ENCODE measurements at places on chromosomes 16 and 17.

GRCh38 chr17:45226576-45226975 lies 4.9 kb downstream of the FMNL1 start:
- peak overlapping the region; percentile 97 for H3K27ac ChIP-seq

DNA sequence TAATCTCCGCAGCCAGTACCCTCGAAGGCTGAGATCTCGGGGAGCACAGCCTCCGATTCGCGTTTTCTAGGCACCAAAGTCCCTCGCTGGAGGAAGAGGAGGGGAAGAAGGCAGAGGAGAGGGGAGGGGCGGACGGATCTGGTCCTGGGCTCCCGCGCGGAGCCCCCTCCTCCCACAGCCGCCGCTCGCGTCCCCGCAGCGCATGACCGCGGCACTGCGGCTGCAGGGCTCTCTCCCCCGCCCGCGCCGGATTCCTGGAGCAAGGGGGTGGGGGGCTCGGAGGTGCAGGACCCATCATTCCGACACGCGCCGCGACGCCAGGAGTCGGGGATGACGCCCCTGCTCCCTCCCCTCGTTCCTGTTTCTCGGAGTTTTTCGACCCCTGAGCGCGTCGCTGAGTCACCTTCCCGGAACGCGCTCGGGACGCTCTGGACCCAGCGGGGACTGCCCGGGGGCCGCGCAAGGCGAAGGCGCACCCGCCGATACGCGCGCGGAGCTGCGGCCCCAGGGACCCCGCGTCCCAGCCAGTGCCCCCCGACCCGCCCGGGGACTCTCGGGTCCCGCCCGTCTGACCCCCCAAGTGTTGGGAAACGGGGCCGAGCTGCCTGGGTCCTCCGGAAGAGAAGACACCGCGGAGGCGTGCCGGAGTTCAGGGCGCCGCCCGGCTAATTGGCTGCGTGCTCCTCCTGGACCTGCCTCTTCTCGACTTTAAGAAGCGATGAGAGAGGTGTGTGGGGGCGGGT lies 1.4 kb upstream of the SPHK1 start:
- H3K4me3 ChIP-seq: peak overlapping the region; percentile 85
- H3K36me3 ChIP-seq: peaks cover 1% of the 10 kb centered on the region
- peaks cover 2% of the 10 kb centered on the region for H3K27me3 ChIP-seq
- H3K4me1 ChIP-seq: peaks cover 15% of the 10 kb centered on the region
- DNase-seq: peak; percentile 68

- DNase-seq: no peak
- no peak overlapping the region for H3K4me3 ChIP-seq
- no peaks in the 10 kb centered on the region for H3K27me3 ChIP-seq
- no peaks in the 10 kb centered on the region for H3K4me1 ChIP-seq
Observed at GRCh38 chr17:9308069-9308468, 267.6 kb downstream of the STX8 start.

- no peak overlapping the region for H3K4me3 ChIP-seq
- no peak for DNase-seq
Observed at GRCh38 chr17:45103269-45103795, 29.0 kb downstream of the PLCD3 start.

GRCh38 chr17:57806167-57806830 lies 43.5 kb downstream of the MRPS23 start:
- H3K4me1 ChIP-seq: peaks cover 8% of the 10 kb centered on the region
- no peak overlapping the region for H3K4me3 ChIP-seq
- H3K27ac ChIP-seq: no peak overlapping the region

- H3K27ac ChIP-seq: no peak overlapping the region
- H3K4me1 ChIP-seq: peaks cover 3% of the 10 kb centered on the region
- no peak for DNase-seq
Observed at GRCh38 chr17:44159519-44160210, 10.8 kb upstream of the ASB16 start.

DNA sequence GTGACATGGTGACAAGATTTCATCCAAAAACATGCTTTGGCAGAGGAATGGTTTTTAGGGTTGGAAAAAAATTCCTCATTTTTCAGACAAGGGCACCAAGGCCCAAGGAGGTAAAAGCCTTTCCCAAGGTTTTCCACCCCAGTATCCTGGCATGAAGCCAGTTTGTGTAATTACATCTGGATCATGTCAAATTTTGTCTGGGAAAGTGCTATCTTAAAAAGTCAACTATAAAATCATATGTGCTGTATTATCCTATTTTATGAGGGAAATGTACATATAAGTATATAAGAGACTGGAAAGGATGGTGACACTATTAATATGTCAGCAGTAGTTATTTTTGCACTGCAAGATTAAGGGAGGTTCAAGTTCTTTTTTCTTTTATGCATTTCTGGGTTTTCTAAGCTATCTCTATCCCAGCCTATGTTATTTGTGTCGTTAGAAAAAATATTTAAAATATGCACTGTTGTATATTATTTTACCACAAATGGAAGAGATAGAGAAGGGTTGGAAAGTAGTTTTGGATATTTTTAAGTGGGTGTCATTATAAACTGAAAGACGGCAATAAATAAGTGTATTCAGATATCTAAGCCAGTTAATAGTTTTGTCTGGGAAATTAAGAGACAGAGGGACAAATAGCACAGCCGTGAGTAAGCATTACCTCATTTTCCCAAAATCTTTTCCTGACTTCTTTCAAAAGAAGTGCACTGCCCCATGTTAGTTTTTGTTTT lies 13.5 kb upstream of the FBXO47 start:
- H3K4me3 ChIP-seq: no peak overlapping the region
- H3K27me3 ChIP-seq: no peaks in the 10 kb centered on the region
- DNase-seq: no peak
- H3K36me3 ChIP-seq: no peaks in the 10 kb centered on the region
- H3K4me1 ChIP-seq: peaks cover 4% of the 10 kb centered on the region

DNA sequence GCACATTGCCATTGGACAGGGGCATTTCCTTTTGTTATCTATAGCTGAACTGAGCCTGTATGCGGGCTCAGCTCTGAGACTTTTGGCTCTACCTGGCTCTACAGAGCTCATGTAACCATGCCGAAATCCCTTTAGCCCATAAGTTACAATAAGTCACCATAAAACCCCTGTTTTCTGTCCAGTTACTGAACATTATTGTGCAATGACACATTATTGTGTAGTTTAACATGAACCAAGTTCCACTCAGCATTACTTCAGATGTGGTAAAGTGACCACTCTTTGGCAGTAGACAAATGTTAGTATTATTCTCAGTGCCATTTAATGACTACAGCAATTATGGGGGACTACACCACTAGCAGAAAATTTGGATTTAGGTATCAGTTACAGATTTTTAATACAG lies 65.4 kb upstream of the RASL10B start:
- no peak overlapping the region for H3K27ac ChIP-seq
- H3K27me3 ChIP-seq: no peaks in the 10 kb centered on the region
- no peaks in the 10 kb centered on the region for H3K4me1 ChIP-seq

DNA sequence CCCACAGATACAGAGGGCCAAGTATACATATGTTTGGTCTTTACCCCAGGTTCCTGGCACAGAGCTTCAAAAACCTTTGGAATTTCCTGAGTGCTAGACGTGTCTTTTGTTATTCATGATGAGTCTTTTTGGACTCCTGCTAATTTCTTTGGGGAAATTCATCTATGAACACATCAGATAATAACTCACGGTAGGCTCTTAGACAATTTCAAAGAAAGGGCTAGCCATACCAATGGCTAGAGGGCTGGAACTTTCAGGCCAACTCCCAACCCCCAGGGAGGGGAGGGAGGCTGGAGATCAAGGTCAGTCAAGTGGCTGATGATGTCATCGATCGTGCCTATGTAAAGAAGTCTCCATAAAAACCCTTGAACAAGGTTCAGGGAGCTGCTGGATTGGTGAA lies 101.9 kb downstream of the STX8 start:
- H3K4me1 ChIP-seq: peaks cover 41% of the 10 kb centered on the region
- no peaks in the 10 kb centered on the region for H3K27me3 ChIP-seq
- H3K27ac ChIP-seq: no peak overlapping the region
- no peak for DNase-seq
- no peak overlapping the region for H3K4me3 ChIP-seq

GRCh38 chr16:82728901-82729300 lies 102.1 kb downstream of the CDH13 start:
- H3K4me3 ChIP-seq: no peak overlapping the region
- H3K36me3 ChIP-seq: no peaks in the 10 kb centered on the region
- no peak for DNase-seq

GRCh38 chr16:4481526-4481925 lies 5.3 kb downstream of the HMOX2 start:
- peaks cover 47% of the 10 kb centered on the region for H3K4me1 ChIP-seq
- no peaks in the 10 kb centered on the region for H3K27me3 ChIP-seq
- H3K4me3 ChIP-seq: no peak overlapping the region
- DNase-seq: no peak
- H3K36me3 ChIP-seq: peaks cover 26% of the 10 kb centered on the region

DNA sequence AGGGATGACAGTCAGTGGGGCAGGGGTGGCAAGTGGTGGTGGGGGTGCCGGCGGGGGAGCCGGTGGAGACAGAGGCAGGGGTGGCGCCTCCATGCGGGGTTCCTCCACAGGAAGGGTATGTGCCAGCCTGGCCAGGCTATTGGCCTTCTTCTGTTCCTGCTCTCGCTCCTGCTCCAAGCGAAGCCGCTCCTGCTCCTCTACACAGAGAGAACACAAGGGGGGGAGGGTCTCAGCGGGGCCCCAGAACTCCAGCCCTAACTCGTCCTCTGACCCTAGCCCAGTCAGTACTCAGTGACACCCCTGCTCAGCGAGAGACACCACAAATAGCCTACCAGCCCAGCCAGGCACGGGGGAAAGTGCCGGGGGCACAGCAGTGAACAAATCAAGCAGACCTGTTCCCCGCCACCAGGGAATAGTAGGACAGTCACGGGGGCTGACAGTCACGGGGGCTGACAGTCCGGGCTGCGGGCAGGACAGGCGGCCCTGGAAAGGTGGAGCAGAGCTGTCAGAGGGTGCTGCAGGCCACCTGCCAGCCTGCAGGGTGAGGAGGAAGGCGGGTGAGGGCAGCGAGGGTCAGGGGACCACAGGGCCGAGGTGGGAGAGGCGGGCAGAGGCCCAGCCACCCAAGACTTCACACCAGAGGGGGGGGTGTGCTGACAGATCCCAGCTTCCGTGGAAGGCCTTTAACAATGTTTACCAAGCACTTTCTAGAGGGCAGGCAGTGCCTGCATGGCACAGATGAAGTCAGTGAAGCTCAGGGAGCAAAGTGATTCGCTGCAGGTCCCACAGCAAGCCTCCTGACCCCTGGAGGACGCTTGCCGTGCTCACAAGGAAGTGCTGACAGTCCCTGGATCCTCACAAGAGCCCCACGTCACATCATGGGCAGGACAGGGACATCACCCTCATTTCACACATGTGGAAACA lies 5.3 kb downstream of the MNT start:
- DNase-seq: peak; percentile 18
- no peaks in the 10 kb centered on the region for H3K27me3 ChIP-seq
- H3K4me1 ChIP-seq: peaks cover 61% of the 10 kb centered on the region
- peak overlapping the region; percentile 55 for H3K4me3 ChIP-seq
- H3K27ac ChIP-seq: peak overlapping the region; percentile 64

GRCh38 chr16:6728381-6728780 lies 604.3 kb upstream of the RBFOX1 start:
- H3K4me3 ChIP-seq: no peak overlapping the region
- no peaks in the 10 kb centered on the region for H3K27me3 ChIP-seq
- H3K4me1 ChIP-seq: no peaks in the 10 kb centered on the region
- DNase-seq: no peak

- H3K27me3 ChIP-seq: no peaks in the 10 kb centered on the region
- peaks cover 48% of the 10 kb centered on the region for H3K4me1 ChIP-seq
- H3K27ac ChIP-seq: no peak overlapping the region
- H3K4me3 ChIP-seq: no peak overlapping the region
- no peak for DNase-seq
Observed at GRCh38 chr16:11308493-11309283, 27.6 kb upstream of the PRM1 start.

Measured in activated naive CD8-positive, alpha-beta T cell treated with anti-CD3 and anti-CD28 coated beads, Interleukin-2, amount 50 U/mL, for 24 hours (primary cell).